ENCODE measurements at places on chromosomes 2 and 18.

DNA sequence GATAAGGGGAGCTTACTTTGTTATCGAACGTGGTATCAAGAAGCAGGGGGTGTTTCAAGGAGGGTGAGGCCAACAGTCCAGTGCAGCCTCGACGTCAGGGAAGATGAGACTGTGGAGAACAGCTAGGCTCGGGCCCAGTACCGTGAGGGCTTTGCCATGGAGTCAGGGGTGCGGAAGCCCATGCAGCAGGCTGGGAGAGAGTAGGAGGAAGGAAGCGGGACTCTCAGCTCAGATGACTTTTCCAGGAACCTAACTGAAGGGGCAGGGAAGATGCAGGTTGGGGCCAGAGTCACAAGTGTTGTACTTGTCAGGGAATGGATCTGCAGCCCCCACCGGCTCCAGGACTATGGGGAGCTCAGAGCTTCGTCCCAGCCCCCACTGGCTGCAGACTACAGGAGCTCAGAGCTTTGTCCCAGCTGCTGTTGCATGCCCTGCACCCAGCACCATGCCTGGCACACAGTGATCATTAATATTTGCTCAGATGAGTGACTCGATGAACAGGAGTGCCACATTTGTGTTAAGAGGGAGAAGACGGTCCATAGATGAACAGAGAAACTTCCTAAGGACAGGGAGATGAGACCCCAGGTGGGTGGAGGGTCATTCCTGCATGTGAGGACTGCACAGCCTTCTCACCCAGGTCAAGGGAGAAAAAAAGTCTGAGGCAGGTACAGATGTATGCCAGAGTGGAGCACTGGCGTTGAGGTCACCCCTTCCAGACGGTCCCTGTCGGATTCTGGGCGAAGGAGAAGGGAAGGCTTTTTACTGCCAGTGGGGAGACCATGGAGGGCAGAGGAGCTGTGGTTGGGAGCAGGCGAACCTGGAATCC is 36.4 kb downstream of the PTGR3 start:
- DNase-seq = no peak

GRCh38 chr2:54597153-54597848 is 126.2 kb upstream of the EML6 start:
- no peak for DNase-seq

DNA sequence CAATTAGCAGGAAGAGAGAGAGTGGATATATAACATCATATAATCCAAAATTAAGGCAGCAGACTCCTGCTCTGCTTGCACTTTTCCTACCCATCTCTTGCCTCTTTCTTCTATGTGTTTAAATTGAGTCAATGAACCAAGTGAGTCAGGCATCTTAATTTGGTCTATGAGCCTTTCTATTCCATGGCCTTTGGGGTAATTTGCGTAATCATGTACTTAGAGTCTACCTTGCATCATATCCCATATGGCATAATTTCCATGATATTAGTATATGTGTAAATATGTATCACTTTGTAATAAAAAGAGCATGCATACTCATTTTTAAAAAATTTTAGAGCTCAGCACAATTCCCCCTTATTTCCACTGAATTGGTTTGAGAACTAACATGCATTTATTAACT is 555.2 kb downstream of the STK39 start:
- no peak for DNase-seq

DNA sequence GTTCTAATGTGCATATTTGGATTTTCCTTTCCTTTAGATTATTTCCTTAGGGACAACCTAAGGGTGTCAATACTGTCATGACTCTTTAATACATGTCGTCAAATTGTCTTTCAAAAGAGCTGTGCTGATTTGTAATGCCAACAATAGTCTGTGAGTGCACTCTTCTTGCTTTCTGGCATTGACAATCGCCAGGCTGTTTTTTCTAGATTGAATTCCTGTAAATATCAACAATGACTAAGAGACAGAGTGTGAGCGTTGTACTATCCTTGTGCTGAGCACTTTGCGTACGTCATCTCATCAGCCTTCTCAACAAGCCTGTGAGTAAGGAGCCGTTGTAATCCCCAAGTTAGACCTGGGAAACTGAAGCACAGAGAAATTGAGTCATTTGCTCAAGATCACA is 96.0 kb downstream of the ACOXL start:
- DNase-seq = no peak

GRCh38 chr18:57276829-57277228 is 75.5 kb upstream of the ST8SIA3 start:
- DNase-seq = no peak

DNA sequence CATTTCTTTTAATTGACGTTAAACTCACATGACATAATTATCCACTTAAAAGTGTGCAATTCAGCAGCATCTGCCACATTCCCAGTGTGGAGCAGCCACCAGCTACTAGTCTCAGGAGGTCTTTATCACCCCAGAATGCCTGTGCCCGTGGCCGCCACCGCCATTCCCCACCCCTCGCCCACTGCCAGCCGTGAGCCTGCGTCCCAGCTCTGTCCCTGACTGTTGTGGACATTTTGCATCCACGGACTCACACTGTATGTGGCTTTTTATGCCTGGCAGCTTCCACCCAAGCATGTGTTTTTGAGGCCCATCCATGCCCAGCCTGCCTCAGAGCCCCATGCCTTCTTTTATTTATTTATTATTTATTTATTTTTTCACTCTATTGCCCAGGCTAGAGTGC is 9.2 kb downstream of the BOK start:
- DNase-seq = no peak

DNA sequence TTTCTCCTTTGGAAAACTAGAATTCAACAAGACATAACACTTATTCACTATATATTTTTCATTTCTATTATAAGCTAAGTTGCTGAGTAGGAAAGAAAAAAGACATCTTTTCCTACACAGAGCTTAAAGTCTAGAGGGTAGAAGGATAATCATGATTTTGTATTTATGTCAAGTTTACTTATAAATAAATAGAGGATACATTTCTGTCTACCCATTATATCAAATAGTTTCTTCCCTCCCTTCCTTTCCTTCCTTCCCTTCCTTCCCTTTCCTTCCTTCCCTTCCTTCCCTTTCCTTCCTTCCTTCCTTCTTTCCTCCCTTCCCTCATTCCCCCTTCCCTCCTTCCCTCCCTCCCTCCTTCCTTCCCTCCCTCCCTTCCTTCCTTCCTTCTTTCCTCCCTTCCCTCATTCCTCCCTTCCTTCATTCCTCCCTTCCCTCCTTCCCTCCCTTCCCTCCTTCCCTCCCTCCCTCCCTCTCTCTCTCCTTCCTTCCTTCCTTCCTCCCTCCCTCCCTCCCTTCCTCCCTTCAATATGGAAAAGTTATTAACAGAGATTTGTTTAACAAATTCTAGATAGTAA is 308.4 kb upstream of the COL3A1 start:
- no peak for DNase-seq

- no peak for DNase-seq
These were observed 313.8 kb downstream of the NRXN1 start for GRCh38 chr2:50718146-50718545.

DNA sequence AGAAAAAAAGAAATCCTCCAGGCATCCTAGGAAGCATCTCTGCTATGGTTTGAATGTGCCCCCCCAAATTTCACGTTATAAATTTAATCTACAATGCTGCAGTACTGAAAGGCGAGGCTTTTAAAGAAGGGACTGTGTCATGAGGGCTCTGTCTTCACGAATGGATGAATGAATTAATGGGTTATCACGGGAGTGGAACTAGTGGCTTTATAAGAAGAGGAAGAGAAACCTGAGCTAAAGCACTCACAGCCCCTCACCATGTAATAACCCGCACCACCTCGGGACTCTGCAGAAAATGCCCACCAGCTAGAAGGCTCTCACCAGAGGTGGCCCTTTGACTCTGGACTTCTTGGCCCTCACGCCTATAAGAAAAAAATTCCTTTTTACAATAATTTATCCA is 27.6 kb downstream of the RNU4ATAC start:
- no peak for DNase-seq

GRCh38 chr2:159600752-159601151 is 15.6 kb downstream of the BAZ2B start:
- no peak for DNase-seq

GRCh38 chr2:55894720-55895119 is 28.9 kb downstream of the EFEMP1 start:
- no peak for DNase-seq

GRCh38 chr2:216757532-216757931 is 62.2 kb upstream of the IGFBP5 start:
- DNase-seq = no peak

DNA sequence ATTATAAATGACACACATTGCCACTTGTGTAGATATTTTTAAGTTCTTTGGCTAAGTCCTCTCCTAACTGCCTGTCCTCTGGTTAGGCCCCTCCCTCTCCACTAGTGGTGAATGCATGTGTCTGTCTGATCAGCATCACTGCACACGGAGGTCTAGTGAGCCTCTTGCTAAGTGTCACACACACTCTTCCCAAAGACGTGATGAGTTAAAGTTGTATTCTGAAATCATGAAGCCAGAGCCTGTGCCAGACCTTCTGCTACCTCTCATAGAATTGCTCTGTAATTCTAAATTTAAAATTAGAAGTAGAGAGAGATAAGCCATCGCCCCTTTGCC is 41.3 kb downstream of the RALB start:
- peak; percentile 54 for DNase-seq

- no peak for DNase-seq
These were observed 42.4 kb upstream of the IGFBP2 start for GRCh38 chr2:216590780-216591179.

DNA sequence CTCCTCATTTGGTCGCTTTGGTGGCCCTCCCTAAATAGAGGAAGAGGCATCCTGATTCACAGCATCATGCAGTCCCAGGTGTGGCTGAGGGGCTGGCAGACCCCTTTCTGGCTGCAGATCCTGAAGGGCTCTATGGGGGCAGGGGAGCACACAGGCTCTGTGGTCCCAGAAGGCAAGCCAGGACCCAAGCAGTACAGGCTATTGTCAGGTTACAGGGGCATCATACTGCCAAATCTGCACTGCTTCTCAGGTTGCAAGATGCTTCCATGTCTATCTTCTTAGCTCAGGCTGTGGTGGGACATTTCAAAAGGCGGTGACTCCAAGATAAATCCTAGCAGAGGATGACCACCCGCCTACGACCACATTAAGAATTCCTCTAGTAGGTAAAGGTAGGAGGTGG is 54.3 kb downstream of the TTC32 start:
- DNase-seq = no peak

DNA sequence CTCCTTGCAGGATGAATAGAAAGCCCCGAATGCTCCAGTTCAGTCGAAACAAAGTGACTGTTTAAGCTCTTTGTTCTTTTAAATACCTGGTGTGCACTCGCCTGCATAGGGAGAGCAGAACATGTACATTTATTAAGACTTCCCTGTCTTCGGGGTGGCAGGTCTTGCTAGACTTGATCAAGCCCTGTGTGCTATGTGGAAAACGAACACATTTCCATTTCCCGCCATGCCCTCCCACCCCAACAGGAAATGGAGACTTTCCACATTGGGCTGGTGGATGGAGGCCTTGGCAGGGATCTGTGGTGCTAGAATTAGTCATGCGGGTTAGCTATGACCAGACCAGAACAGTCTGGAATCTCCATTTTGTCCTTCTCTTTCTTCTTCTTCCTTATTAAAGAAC is 321.0 kb upstream of the THSD7B start:
- DNase-seq = no peak

DNA sequence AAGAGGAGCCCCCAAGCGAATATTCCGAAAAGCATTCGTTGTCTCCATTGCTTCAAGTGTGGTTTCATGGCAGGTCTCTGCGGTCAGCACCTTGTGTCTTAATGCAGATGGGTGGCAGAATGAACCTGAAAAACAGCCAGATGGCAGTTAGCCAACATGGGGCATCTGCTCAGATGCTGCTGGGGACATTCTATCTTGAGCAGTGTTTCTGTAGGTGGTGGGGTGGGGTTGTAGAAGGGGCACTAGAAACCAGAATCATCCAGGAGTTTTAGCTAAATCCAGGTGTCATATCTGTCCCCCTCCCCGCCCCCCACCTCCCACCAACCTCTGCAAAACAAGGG is 42.1 kb downstream of the ST6GAL2 start:
- DNase-seq = no peak

- DNase-seq = no peak
These were observed 495 bp upstream of the GULP1 start for GRCh38 chr2:188291142-188291616.

Data from GM20000 (cell line).